Stimulated activated CD4-positive, alpha-beta T cell treated with anti-CD3 and anti-CD28 coated beads, Interleukin-4, amount 100 ng/mL, for 48 hours (primary cell): ENCODE measurements at places on chromosomes 11 and 22.

- DNase-seq, result no peak
Observed at GRCh38 chr22:38468443-38469305, 778 bp downstream of the KDELR3 start.

DNA sequence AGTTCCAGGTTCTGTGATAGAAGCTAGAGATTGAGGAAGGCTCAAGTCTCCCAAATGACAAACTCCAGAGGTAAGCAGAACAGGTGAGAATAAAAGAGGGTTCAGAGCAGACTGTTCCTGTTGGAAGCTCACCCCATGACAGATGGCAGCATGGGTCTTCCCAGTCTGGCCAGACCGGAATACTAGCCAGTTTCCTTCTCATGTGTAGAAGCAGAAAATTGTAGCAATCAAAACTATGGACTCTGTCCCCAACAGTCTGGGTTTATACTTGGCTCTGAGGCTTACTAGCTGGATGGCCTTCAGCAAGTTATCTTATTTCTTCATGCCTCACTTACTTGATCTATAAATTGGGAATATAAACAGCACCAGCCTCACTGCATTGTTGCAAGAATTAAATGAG, 494.8 kb downstream of the MN1 start:
- no peak for DNase-seq

DNA sequence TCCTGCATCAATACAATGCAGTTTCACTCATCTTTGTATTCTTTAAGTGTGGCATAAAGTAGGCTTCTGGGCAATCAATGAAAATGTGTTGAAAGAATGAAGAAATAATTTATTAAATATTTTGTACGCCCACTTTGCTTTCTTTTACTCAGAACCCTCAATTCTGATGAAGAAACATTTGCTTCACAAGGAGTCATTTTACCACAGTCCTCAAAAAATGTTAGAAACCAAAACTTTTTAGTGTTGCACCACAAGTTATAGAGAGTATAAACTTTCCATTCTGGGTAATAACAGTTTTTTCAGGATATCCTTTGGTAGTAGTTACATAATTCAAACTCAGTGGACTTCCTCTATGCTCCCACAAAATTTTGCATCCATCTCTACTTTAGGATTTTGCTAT, 360.5 kb downstream of the DLG2 start:
- DNase-seq, result no peak

- no peak for DNase-seq
Observed at GRCh38 chr11:33307984-33308383, 50.8 kb downstream of the HIPK3 start.

GRCh38 chr11:14149683-14150082, 187.2 kb downstream of the SPON1 start:
- no peak for DNase-seq

GRCh38 chr11:70026726-70027125, 51.4 kb upstream of the ANO1 start:
- no peak for DNase-seq

DNA sequence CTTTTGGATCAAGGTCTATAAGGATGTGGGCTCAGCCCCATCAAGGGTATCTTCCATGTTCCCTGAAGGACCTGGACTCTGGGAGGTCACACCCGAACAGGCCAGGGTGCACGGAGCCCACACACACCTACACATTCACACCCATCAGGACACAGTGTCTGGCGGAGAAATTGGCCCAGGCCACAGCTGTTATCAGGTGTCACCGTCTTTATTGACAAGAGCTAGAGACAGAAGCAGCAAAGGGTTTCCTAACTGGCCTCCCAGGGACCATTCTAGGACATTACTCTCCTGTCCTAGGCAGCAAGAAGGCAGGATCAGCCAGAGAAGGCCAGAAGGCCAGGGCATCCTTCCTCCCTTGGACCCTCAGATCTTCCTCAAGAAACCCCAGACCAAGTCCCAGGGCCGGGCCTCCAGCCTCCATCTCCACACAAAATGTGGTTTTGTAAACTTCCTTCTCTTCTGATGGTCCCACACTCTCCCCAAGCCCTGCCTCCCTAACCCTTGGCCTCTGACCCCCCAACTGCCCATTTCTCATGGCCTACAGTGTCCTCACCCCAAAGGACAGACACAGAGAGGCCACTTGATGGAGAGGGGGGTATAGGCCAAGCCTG, 8.1 kb downstream of the SSTR3 start:
- no peak for DNase-seq

GRCh38 chr11:44029977-44030911, 17.5 kb upstream of the ACCSL start:
- no peak for DNase-seq

- DNase-seq, result no peak
Observed at GRCh38 chr22:42357634-42358296, 74.4 kb downstream of the NFAM1 start.

- no peak for DNase-seq
Observed at GRCh38 chr11:87281496-87281895, 243.8 kb downstream of the TMEM135 start.

DNA sequence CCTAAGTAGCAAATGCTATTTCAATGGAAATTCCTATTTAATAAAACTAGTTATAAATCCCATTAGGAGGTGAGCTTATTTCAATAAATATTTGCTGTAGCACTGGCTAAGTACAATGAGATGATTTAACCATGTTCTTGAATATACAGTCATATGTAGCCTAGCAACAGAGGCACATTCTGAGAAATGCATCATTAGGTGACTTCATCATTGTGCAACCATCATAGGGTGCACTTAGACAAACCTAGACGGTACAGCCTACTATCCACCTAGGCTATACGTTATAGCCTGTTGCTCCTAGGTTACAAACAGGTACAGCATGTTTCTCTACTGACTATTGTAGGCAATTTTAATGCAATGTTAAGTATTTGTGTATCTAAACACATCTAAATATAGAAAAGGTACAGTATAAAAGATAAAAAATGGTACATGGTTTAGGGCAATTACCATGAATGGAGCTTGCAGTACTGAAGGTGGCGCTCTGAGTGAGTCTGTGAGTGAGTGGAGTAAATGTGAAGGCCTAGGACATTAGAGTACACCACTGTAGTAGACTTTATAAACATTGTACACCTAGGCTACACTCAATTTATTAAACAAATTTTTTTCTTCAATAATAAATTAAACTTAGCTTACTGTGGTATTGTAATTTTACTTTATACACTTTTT, 350.1 kb downstream of the CASP12 start:
- DNase-seq, result no peak

DNA sequence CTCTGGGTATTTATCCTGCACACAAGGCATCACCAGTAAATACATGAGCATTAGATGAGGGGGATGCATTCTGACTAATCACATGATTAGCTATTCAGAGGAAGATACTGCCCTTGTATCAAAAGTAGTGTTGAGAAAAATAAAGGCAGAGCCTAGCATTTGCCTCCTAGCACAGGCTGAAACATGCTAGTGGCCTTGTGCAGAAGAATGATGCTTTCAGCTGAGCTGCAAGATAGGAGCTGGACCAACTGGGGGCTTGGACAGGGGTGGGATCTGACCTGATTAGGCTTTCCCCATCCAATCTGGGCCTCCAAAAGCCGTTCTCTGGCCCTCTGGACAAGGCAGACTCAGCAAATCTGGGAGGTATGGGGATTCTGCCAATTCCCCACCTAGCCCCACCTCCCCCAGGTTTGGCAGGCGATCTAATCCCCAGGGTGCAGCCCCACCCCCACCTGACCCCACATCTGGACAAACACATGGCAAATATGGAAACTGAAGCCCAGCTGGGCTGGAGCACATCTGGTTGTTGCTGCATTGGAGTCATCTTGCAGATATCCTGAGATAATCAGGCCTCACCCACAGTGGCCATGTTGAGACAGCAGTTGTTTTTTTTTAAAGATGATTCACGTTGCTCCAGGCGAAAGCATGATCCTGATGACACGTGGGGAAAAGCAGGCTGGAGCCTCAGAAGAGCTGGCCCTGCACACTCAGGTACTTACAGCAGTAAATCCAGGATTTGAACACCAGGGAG, 4.4 kb upstream of the MISFA start:
- no peak for DNase-seq

GRCh38 chr22:24384131-24384530, 43.3 kb upstream of the ADORA2A start:
- no peak for DNase-seq

- no peak for DNase-seq
Observed at GRCh38 chr11:6656584-6656915, 941 bp upstream of the DCHS1 start.

GRCh38 chr11:32643526-32643925, 59.9 kb downstream of the EIF3M start:
- DNase-seq, result no peak

- no peak for DNase-seq
Observed at GRCh38 chr11:125886997-125887372, 483 bp upstream of the HYLS1 start.

GRCh38 chr11:26993965-26994457, at the start of gene FIBIN:
FIBIN (plus strand) TSS chr11:26994112; CDS start chr11:26994527, 415 bp downstream.
- DNase-seq, result no peak
